ENCODE measurements at places on chromosomes 13 and 19.

GRCh38 chr13:47893527-47893926 is 107.5 kb downstream of the SUCLA2 start:
- no peak for DNase-seq

DNA sequence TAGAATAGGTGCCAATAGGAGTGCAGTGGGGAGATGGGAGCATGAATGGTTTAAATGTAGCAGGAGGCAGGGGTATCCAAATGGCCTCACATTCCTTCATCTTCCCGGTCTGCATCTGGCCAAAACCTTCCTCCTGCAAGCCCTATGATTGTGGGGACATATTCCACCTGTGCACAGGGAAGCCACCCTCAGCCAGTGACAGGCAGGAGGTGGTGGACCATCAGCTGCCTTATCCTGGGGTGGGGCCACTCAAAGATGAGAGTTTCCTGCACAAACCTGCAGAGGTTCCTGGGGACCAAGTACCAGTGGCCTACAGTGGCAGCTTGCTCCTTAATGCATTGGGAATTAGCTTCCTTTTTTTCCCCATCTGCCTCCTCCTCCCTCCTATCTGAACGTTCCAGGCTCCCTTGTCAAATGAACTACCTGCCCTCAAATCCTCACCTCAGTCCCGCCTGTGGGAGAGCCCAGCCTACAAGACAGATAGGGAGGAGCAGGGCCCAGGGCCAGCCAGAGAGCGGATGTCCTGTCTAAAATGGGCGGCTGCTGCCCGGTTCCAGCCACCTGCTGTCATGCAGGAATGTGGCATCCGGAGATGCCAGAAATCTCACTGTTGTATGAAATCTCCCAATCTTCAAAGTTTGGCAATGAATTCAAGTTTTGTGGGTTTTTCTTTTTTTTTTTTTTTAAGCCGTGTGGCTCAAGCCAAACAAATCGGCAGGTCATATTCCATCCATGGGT is 85.0 kb downstream of the TSHZ3 start:
- no peak for DNase-seq

DNA sequence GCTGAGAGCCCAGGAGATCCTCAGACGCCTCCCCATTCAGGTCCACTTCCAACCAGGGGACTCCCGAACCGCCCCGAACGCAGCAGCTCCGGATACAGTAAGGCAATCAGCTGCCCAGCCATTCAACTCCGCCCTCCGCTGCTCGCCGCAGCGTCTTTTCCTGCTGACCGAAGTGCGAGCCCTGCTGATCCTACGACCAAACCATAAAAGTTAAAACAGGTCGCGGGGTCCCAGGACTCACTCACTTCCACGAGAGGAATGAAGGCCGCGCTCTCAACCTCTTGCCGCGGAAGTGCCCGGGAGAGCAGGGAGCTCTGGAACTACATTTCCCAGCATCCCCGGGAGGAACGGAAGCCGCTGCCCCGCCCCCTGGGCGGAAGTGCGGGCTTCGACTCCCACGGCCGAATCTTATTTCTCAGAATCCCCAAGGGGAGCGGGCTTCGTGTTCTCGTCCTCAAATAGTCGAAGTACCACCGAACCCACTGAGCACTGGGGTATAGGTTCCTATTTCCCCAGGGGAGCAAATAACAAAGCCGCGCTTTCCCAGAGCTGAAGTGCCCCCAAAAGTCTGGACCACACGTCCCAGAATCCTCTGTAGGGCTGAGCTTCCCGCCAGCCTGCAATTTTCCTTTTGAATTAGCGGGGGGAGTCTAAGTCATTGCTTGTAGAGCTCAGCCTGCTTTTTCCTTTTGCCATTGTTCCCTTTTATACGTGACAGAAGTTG is at the start of gene ZNF45:
TSS of gene ZNF45 (minus strand) at position 298 of the 724 bp plus-strand sequence. CDS start 13,097 bp downstream, outside the sequence.
- DNase-seq = peak; percentile 90

DNA sequence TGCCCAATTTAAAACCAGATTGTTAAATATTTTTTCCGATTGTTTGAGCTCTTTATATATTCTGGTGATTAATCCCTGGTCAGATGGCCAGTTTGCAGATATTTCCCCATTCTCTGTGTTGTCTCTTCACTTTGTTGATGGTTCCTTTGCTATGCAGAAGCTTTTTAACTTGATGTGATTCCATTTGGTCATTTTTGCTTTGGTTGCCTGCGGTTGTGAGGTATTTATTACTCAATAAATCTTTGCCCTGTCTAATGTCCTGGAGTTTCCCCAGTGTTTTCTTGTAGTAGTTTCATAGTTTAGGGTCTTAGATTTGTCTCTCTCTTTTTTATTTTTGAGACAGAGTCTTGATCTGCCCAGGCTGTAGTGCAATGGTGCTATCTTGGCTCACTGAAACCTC is 23.8 kb upstream of the LMO7 start:
- no peak for DNase-seq

DNA sequence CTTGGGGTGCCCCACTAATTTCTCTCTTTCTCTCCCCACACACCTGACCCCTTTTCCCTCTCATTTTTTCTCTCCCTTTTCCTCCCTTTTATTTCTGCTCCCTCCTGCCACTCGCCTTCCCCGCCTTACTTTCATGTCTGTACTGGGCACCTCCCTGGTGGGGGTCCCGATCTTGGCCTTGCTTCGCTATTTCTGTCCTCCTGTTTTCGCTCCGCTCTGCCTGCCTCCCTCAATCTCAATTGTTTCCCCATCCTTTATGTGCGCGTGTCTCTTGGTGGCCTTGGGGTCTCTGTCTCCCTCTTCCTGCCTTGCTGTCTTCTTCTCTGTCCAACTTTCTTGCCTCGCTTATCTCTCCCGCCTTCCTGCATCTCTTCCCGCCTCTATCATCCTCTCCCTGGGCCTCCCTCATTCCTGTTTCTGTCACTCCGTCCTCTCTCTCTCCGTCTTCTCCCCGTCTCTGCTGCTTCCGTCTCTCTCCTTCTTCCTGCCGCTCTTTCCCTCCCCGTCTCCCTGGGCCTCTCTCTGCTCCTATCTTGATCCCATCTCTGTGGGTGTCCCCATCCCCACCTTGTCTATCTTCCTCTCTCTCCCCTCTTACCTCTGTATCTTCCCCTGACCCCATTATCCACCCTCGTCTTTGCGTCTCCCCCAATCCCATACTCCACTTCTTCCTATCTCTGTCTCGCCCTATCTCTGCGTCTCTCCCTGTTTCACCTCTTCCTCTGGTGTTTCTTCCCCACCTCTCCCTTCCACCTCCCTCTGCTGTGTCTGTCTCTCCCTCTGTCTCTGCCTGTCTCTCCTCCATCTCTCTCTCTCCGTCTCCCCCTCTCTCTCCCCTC is 4.0 kb downstream of the GRIN2D start:
- DNase-seq = no peak

DNA sequence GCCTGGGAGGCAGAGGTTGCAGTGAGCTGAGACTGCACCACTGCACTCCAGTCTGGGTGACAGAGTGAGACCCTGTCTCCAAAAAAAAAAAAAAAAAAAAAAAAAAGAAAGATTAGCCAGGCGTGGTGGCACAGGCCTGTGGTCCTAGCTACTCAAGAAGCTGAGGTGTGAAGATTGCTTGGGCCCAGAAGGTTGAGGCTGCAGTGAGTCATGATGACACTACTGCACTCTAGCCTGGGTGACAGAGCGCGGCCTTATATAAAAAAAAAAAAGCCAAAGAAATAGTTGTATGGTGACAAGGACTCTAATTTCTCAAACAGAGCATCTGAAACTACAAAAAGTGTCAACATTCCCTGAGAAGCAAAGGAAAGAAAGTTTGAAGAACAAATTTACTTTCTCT is 3.4 kb downstream of the PBX4 start:
- peak; percentile 42 for DNase-seq

GRCh38 chr13:49220036-49220855 is at the start of gene MLNR:
MLNR (plus strand) TSS chr13:49220338; CDS start chr13:49220338, 0 bp downstream.
- peak; percentile 66 for DNase-seq

GRCh38 chr19:48913114-48913889 is 13.2 kb downstream of the NUCB1 start:
- DNase-seq = no peak
